ENCODE measurements at places on chromosomes 2 and 18.
A peak's percentile ranks its signal among the peaks of the same experiment; 100 is the strongest.

- DNase-seq = no peak
These were observed 139.8 kb downstream of the GLI2 start for GRCh38 chr2:120875431-120875830.

DNA sequence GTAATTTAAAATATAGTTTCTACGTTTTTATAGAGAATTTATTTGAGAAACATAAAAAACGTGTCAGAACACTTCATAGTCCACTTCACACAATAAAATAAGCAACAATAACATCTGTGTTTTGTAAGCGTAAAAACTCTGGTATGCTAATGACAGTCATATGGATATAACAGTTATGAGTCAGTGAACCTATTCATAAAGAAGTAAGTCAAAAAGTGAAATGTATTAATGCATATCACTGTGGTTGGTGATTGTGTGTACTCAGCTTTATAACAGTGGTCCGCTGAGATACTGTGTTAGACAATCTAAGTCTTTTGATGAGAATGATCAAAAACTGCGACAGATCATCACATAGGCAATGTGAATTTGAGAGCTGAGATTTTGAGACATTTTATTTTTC, 153.2 kb downstream of the WDR7 start:
- DNase-seq = no peak

DNA sequence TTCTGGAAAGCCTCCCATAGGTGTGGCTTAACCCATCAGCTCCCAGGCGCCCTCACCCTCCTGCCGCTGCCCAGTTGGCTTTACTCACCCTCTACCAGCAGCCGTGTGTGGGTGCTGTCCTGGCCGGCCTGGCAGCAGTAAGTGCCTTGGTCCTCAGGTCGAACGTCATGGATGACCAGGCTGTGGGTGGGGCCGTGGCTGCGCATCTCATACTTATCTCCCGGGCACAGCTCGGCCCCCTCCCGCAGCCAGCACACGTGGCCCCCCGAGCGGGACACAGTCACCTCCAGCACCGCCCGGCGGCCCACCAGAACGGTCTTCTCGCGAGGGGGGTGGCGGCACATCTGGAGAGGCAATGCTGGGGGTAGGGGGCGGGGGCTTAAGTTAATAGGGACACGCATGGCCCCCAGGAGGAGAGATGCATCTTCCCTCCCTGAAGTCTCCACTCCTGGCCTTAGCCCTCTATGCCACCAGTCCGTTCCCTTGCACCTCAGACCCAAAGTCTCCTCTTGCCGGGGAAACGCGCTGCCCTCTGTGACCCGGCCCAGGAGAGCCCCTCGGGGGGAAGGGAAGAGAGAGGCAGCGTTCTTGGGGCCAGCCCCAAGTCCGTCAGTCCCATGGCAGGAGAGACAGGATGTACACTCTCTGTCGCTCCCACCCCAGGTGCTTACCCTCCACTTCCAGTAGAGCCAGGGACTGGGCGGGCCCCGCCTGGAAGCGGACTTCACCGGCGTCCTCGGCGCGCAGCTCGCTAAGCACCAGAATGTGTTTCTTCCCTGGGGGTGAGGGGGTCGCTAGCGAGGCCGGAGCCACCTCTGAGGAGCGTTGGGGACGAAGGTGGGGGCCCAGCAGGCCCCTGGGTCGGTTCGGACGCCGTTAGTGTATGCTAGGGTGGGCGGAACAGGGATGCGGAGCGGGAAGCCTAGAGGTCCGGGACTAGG, 7.9 kb downstream of the TMEM198 start:
- DNase-seq = peak; percentile 69

DNA sequence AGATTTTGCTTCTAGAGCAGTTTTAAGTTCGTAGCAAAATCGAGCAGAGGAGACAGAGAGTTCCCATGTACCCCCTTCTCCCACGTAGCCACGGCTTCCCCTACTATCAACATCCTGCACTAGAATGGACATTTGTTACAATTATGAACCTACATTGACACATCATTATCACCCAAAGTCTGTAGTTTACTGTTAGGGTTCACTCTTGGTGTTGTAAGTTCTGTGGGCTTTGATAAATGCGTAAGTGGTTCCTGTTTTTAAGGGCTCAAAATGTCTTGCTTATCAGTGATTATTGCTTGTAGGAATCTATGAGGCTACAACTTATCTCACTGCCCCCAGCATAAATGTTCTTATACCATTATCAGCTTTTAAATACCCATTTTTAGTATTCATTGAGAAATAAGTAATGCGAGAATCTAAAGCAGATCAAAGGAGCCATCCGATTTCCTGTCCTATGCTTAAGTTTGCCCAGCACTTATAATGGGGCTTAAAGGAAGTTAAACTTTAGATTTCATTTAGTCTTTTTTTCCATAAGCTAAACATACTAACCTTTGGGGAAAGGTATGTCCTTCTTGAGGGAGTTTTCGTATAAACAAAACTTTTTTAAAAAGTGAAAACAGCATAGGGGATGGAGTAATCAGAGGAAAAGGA, 118.7 kb downstream of the HAUS1 start:
- no peak for DNase-seq

- no peak for DNase-seq
These were observed 6.4 kb downstream of the ITGB1BP1 start for GRCh38 chr2:9416962-9417316.

GRCh38 chr2:181234487-181234891, 222.7 kb upstream of the ITGA4 start:
- no peak for DNase-seq

GRCh38 chr18:840023-840408, 28.0 kb upstream of the YES1 start:
- no peak for DNase-seq

DNA sequence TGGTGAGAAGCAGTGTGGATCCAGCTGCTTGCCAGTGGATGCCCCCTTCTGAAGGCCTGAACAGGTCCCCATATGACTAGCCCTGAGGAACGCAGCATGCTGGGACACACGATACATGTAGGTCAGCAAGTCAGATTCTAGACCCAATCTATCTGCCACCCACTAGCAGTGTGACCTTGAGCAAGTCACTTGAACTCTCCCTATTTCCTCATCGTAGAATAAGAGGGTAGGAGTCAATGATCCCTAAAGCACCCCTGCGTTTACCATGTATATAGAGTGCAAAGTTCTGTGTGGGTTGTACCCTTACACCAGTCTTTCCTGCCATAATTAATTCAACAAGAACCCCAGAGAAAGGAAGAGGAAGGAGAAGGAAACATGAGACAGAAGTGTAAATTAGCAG, 123.7 kb downstream of the GALNT14 start:
- no peak for DNase-seq

GRCh38 chr18:703213-703967, 9.0 kb downstream of the ENOSF1 start:
- peak; percentile 89 for DNase-seq

GRCh38 chr2:36650031-36650829, 46.3 kb upstream of the VIT start:
- DNase-seq = peak; percentile 90

- no peak for DNase-seq
These were observed 193.4 kb downstream of the HAUS1 start for GRCh38 chr18:46297621-46298020.

GRCh38 chr2:16226943-16227664, 286.8 kb downstream of the MYCN start:
- DNase-seq = no peak

DNA sequence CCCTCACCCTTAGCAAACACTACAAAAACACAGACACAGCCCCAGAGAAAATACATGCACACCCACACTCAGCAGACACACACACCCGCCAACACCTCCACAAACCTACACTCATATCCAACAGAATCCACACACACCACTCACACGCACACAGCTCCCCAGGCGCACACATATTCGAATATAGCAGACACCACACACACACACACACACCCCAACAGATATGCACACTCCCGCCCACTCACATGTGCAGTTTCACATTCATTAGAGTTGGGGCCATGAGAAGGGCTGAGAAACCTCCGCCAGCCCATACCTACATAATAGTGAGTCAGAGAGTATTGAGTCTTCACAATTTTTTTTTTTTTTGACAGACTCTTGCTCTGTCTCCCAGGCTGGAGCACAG, 29.4 kb upstream of the NOTO start:
- DNase-seq = peak; percentile 43

- no peak for DNase-seq
These were observed 41.9 kb upstream of the AAK1 start for GRCh38 chr2:69685321-69686048.

DNA sequence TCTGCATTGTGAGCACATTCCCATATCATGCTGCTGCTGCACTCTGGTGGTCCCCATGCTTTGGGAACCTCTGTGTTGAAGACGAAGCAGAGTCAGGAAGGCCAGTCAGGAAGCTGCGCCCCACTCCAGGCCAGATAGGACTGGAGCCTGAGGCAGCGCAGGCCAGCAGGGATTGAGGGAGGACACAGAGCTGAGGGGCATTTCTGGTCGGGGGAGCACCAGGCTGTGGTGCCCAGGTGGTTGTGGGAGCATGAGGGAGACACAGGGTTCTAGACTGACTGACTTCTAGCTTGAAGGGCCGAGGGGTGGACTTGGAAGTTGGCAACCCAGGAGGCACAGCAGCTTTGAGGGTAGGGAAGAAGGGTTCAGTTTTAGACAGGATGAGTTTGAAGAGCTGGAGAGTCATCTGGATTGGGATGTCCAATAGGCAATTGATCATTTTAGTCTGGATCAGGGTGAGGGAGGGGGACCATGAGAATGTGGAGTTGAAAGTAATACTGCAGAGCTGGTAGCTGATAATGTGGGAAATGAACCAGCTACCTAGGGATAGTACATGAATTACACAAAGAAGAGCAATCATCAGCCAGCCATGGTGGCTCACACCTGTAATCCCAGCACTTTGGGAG, 1.4 kb upstream of the ACTG2 start:
- DNase-seq = no peak

GRCh38 chr2:119716284-119716672, 37.3 kb downstream of the TMEM177 start:
- no peak for DNase-seq

DNA sequence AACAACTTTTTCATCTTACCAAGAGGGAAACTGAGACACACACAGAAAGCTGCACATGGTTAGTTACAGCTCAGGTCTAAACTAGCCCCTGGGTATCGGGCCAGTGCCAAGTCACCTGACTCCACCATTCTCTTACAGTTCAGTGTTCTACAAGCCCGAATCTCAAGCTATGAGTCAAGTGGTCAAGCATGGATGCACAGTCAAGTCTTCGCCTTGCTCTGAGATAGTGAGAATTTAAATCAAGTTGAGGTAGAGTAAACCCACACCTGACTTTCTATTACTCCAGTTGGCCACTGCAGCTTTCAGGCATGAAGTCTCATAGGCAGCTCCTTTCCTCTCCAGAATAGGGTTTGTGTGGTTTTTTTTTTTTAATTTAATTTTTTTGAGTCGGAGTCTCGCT, 34.5 kb upstream of the ARL5A start:
- no peak for DNase-seq

GRCh38 chr2:52861596-52861995, 906.0 kb upstream of the CHAC2 start:
- DNase-seq = no peak

DNA sequence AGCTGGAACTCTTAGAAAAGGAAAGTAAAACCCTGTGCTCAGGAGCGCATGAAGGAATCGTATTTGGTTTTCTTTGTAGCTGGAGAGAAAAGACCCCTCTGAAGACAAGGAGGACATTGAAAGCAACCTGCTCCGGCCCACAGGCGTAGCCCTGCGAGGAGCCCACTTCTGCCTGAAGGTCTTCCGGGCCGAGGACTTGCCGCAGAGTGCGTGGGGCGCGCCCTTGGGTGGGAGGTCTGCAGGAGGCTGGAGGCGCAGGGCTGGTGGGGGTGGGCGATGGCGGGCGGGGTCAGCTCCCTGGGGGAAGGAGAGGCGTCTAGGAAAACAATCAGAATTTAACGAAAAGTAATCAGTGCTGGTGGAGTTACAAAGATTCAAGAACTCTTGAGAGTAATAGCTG, 72.8 kb downstream of the DYSF start:
- DNase-seq = no peak

GRCh38 chr18:41602034-41602433, 353.0 kb upstream of the PIK3C3 start:
- DNase-seq = peak; percentile 35

DNA sequence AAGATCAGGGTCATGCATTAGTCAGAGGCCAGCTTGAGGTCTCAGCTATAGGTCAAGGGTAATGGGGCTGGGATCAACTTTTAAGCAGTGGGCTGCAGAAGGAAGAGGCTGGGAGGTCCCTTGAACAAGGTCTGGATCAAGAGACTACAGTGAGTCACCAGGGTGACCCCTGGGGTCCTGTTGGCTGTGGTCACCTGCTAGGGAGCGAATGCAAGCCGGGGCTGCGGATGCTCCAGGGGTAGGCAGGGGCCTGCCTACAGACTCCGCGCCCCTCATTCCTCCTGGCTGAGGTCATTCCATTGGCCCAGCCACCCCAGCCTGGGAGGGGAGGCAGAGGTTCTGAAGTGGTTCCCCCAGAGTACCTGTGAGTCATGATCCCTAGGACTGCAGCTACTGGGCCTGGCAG, 110.4 kb downstream of the CYP26B1 start:
- peak; percentile 13 for DNase-seq

- DNase-seq = peak; percentile 69
These were observed 59.6 kb downstream of the SP110 start for GRCh38 chr2:230160112-230160660.

DNA sequence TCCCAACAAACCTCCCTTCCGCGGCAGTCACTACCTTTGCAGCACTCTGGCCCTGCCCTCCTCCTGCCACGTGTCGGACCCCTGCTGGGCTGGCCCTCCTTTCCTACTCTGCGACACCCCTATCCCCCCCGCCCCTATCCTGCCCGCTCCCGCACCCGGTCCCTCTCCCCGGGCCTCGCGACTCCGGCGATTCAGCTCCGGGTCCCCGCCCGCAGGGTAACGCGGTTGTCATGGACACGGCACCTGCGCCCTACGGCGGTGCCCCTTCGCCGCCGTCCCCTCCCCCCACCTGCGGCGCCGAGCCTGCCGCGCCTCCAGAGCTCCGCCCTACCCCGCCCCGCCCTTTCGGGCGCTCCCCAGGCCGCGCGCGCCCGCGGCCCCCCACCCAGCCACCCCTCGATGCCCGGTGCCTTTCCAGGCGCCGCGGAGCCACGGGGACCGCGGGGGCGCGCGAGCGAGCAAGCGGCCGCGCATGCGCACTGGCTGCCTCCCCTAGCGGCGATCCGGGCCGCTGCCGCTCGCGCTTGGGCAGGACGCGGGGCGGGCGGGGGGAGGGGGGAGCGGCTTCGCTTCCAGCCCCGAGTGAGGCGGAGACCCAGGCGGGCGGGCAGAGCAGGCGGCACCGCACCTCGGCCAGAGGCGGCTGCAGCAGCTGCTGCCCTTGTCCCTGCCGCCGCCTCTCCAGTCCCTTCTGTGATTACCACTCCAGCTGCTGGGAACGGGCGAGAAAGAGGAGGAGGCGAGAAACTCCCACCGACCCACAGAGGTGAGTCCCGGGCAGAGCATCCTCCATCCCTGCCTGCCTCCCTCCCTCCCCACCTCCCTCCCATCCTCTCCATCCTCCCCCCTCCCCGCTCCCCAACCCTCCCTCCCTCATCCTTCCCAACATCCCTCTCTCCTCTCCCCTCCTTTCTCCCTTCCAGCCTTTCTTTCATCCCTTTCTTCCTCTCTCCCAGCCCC, at the start of gene CTNNA2:
CTNNA2 (plus strand) TSS at position 610 of the 960 bp plus-strand sequence.
- peak; percentile 54 for DNase-seq

DNA sequence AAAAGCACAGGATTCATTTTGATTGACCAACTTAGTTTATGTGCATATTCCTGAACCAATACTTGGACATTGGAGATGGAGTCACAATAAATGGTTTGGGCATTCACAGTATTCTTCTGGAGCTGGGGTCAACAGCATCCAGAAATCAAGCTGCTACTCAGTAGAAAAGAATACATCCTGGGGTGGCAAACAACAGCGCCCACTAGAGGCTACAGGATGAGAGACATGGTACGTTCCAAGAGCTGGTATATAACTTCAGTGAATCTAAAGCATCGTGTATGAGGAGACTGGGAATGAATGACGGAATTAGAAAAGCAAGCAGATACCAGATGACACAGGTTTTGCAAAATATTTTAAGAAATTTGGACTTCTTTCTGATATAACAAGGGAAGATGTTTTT, 142.9 kb upstream of the FIGN start:
- peak; percentile 52 for DNase-seq
